DMS53 (cell line): ENCODE measurements at places on chromosomes 1 and 21.

DNA sequence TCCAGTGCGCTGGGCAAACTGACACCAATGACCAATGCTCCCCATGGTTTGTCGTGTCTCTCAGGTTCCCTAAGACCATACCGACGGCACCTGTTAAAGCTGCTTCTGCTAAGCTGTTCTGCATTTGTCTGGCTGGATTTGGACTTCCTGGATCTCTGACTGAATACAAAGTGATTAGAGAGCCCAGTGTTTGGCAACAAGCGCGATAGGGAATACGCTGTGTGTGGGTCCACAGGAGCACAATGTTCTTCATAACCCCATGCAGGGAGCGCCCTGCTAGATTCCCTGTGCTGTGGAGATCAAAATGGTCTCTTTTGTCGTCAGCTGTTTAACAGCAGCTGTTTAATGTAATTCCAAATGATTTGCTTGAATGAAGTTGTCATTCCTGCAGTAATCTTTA is 26.0 kb upstream of the ESRRG start:
- DNase-seq = no peak

DNA sequence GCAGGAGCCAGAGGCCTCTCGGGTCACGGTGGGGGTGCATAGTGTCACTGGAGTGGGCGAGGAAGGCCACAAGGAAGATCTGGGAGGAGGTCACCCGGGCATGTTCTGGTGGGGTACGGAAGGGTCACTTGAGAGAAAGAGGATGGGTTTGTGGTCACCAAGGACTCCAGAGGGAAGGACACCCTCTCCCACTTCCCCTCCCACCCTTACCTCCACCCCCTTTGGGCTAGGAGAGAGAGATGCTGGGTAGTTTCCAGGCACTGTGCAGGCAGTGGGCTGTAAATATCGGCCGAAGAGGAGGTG is 703 bp downstream of the AMIGO1 start:
- DNase-seq = no peak

GRCh38 chr1:206572835-206573234 is 39.4 kb downstream of the EIF2D start:
- DNase-seq = no peak

DNA sequence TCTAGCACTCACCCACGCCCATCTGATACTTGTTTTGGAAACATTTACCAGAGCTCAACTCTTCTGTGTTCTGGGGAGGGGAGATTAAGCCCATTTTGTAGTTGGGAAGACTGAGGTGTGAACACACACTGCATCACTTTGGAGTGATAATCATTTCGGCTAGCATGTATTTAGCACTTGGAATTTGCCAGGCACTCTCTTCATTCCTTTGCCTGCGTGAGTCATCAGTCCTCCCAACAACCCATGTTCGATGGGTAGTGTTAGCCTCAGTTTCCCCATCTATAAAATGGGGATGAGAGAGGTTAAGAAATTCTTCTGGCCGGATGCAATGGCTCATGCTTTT is 182.8 kb upstream of the TMEM51 start:
- no peak for DNase-seq

DNA sequence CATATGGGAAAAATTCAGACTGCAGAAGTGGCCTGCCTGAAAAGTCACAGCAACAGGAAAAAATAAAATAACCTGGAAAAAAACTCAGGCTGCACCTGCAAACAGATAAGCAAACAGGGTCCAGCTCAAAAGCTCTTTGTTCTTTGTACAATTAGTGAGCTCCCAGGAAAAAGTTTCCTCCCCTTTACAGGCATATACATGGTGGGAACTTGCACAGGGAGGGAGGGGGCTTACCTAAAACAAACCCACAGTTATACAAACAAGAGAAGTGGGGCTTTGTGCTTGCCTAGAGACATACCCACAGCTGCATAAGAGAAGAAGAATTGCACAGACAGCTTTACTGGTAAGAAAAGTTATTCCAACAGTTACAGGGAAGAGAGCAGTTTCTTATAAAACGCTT is 31.7 kb upstream of the COG2 start:
- no peak for DNase-seq

GRCh38 chr1:26690157-26690556 is 5.7 kb upstream of the ARID1A start:
- no peak for DNase-seq

GRCh38 chr1:174217248-174217647 is 57.9 kb downstream of the RABGAP1L start:
- DNase-seq = no peak

GRCh38 chr1:150931773-150932172 is 5.6 kb downstream of the SETDB1 start:
- peak; percentile 44 for DNase-seq

DNA sequence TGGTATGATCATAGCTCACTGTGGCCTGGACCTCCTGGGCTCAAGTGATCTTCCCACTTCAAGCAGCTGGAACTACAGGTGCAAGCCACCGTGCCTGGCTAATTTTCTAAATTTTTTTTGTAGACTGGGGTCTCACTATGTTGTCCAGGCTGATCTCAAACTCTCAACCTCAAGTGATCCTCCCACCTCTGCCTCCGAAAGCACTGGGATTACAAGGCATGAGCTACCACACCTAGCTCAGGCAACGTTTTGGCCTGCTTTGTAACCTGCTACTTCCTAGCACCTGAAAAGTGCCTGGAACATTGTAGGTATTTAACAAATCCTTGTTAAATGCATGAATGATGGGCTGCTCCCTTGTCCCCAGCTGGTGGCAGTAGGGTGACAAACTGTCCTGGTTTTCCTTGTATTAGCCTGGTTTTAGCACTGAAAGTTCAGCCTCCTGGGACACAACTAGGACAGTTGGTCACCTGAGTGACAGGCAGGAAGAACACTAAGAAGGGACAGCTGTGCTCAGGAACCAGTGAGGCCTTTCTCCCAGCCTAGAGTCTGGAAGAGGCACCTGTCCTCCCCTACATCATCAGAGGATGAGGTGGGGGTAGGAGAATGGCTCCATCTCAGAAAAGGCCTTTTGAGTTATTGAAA is 88.5 kb upstream of the CD34 start:
- no peak for DNase-seq

DNA sequence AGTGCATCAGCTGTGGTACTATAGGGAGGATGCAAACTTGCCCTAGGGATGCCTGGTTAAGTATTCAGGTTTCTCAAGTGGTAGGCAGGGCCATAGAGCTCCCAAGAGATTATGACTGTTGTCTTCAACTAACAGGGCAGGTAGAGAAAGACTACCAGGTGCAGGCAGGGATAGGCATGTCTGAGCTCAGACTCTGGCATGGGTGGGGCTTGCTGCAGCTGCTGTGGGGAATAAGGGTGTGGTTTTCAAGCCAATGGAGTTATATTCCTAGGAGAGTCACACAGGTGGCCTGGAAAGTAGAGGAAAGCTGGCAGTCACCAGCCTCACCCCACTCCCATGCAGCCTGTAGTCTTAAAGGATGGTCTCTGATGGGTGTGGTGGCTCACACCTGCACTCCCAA is 673.4 kb upstream of the ADGRL4 start:
- DNase-seq = peak; percentile 12

GRCh38 chr1:155093911-155094621 is 15.4 kb downstream of the EFNA3 start:
- DNase-seq = peak; percentile 72

- no peak for DNase-seq
Measured at GRCh38 chr1:27569506-27570291, 34.2 kb downstream of the AHDC1 start.

- DNase-seq = no peak
Measured at GRCh38 chr1:5921129-5921528, 71.1 kb downstream of the NPHP4 start.

DNA sequence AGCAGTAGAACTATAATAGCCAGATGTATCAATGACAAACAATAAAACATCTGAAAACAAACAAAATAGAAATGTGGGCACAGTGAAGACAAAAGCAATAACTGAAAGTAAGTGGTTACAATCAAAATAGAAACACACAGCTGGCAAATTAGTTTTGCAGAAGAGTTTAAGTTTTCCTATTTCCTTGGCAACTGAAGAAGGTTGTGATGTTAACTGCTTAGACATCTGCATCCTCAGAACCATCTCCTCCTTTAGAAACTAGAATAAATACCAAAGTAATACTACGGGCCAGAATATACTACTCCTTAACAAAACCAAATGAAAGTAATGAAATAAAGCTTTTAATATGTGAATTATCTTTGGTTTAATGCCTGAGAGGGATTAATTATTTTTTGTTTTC is 605.5 kb downstream of the LTN1 start:
- no peak for DNase-seq
